ENCODE measurements at places on chromosomes 3 and 15.

DNA sequence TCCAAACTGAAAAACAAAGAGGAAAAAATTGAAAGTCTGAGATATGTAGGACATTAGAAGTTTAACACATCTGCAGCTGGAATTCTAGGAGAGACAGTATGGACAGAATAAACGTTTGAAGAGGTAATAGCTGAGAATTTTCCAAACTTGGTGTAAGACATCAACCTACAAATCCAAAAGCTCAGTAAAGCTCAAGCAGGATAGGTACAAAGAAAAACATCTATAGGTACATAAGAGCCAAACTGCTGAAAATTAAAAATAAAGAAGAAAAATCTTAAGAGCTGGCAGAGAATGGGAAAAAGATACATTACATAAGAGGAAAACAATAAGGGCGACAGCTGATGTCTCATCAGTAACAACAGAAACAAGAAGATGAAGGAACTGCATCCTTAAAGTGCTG lies 22.8 kb upstream of the C3orf22 start:
- no peak for DNase-seq
- no peaks in the 10 kb centered on the region for H3K4me1 ChIP-seq
- H3K27me3 ChIP-seq, result peaks cover 17% of the 10 kb centered on the region
- H3K36me3 ChIP-seq, result no peaks in the 10 kb centered on the region
- H3K27ac ChIP-seq, result no peak overlapping the region

GRCh38 chr15:94324117-94324826 lies 92.9 kb downstream of the MCTP2 start:
- no peak overlapping the region for H3K4me3 ChIP-seq
- DNase-seq, result peak; percentile 67
- H3K36me3 ChIP-seq, result peaks cover 43% of the 10 kb centered on the region
- peaks cover 23% of the 10 kb centered on the region for H3K4me1 ChIP-seq
- no peak overlapping the region for H3K27ac ChIP-seq
- H3K27me3 ChIP-seq, result no peaks in the 10 kb centered on the region

GRCh38 chr3:3353153-3353552 lies 173.7 kb upstream of the CRBN start:
- no peak overlapping the region for H3K27ac ChIP-seq
- H3K4me1 ChIP-seq, result no peaks in the 10 kb centered on the region
- no peak overlapping the region for H3K4me3 ChIP-seq
- no peaks in the 10 kb centered on the region for H3K27me3 ChIP-seq

DNA sequence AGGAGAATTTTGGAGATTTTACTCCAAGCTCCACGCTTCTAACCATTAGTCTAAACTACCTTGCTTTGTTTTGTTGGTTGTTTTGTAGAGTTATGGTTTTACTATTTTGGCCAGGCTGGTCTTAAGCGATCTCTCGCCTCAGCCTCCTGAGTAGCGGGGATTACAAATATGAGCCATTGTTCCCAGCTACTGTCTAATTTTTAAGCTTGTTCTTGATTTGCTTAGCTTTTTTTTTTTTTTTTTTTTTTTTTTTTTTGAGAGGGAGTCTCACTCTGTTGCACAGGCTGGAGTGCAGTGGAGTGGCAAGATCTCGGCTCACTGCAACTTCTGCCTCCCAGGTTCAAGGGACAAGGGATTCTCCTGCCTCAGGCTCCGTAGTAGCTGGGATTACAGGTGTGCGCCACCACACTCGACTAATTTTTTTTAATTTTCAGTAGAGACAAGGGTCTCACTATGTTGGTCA lies 28.5 kb downstream of the EFCAB12 start:
- H3K27me3 ChIP-seq, result no peaks in the 10 kb centered on the region
- DNase-seq, result no peak
- peaks cover 23% of the 10 kb centered on the region for H3K36me3 ChIP-seq
- peak overlapping the region; percentile 94 for H3K27ac ChIP-seq
- H3K4me3 ChIP-seq, result peak overlapping the region; percentile 98
- peaks cover 39% of the 10 kb centered on the region for H3K4me1 ChIP-seq

DNA sequence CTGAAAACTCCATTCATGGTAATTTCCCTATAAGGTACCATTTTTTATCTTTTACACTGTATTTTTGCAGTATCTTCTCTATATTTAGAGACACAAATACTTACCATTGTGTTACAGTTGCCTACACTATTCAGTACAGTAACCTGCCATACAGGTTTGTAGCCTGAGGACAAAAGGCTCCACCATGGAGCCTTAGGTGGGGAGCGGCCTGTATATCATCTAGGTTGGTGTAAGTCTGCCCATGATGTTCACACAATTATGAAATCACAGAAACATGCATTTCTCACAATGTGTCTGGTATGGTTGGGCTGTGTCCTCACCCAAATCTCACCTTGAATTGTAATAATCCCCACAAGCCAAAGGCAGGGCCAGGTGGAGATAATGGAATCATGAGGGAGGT lies 43.9 kb upstream of the LYSMD4 start:
- no peaks in the 10 kb centered on the region for H3K36me3 ChIP-seq
- H3K27me3 ChIP-seq, result peaks cover 10% of the 10 kb centered on the region
- DNase-seq, result no peak
- H3K4me3 ChIP-seq, result no peak overlapping the region
- H3K27ac ChIP-seq, result no peak overlapping the region
